Germinal center (tissue), 1 donor: ENCODE measurements at places on chromosomes 5 and 9.

- peak; percentile 48 for DNase-seq
These were observed 10.9 kb downstream of the AK1 start for GRCh38 chr9:127866535-127866934.

GRCh38 chr5:127844581-127845021 lies 141.4 kb downstream of the CCDC192 start:
- DNase-seq, result no peak

DNA sequence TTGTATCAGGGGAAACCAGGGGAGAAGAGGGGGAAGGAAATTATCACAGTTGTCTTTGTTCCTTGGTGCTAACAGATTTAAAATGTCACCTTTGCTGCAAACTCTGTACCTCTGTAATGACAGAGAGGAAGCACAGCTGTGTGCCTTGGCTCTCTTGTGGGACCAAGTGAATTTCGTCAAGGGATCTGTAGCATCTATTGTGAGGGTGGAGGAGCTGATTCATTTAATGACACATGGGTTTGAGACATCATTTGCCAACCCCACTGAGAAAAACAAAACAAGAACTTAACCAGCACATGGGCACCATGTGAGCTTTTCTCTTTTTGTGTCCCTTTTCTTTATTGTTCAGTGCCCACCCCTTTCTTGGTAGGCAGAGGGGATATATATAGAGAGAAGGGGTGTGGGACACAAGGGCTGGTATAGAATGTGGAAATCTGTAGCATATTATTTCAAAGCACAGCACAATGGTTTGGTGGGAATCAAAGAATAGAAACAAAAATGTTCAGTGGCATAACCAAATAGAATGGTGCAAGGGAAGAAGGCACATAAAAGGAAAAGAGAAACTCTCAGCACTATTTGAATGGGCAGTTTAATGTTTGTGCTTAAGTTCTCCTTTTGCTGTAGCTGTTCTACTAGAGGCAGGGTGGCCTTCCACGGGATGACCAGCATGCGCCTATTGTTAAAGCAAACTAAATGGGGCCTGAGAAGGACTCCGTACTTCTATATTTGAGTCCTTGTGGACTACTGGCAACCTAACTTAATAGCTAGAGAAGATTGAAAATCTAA lies 63.3 kb downstream of the LIX1 start:
- no peak for DNase-seq

GRCh38 chr5:69024241-69024651 lies 69.6 kb upstream of the SLC30A5 start:
- DNase-seq, result peak; percentile 38

- DNase-seq, result no peak
These were observed 403.5 kb downstream of the ZSWIM6 start for GRCh38 chr5:61735531-61735930.

- DNase-seq, result no peak
These were observed 114.8 kb downstream of the RGS3 start for GRCh38 chr9:113578279-113578865.

DNA sequence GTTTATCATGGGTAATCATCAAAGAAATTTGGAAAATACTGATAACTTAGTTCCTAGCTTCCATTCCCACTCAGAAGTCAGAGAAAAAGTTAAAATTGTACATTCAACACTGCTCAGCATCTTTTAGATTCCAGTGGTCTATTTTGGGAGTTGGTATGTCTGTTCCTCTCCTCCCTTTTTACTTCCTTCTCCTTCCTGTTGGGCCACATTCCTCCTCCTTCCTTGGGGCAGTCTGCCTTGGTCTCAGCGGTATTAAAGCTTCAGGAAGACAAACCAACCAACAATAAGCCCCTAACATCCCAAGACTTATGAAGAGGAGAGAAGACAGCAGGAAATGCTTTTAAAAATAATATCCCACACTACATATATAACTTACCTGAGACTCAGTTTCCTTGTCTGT lies 49.9 kb upstream of the SSBP2 start:
- DNase-seq, result no peak

DNA sequence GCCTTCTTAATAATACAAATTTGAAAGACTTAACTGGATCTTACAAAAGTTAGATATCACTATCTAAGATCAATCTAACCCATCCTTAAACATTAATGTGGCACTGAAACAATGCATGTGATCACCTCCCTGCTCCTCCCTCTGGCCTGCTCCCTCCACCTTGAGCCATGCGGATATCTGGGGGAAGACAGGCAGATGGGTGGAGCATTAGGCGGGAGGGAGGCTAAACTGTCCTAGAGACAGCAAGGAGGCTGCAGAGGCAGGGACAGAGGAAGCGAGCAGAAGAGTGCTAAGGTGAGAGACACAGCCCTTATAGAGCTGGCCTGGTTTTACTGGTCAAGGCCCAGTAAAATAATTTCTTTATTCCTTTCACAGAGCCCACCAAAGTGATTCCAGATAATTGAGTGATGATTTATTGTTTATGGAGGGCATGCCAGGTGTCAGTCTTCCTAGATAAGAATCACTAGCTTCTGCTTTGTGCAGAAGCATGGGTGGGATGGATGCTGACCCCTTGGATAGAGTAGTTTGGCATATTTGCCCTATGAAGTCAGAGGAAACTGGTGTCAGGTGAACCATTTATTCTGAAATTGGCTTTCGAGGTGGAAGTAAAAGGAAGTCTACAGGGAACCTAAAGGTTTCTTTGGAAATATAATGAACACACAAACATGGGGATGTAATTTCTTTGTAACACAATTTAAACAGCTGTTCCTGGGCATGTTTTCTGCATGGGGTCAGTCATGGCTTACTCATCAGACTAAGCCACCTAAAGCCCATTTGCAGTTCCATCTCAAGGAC lies 188.3 kb downstream of the GNAQ start:
- DNase-seq, result no peak

DNA sequence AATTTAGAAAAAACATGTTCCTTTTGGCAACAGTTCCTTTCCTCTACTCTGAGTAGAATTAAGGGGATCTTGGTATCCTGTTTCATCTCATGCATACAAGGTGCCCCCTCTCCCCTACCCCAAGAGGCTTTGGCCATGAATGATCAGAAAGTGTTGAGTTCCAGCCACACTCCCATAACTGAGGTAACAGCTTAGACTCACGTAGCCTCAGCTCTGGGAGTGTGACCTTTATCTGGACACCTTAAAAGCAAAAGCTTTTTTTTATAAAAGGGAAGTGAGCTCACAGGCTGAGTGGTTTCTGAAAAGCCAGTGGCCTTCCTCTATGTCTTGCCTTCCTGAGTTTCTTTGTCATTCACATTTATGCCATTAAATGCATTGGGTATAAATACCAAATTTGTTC lies 900 bp upstream of the HAVCR2 start:
- DNase-seq, result peak; percentile 26

- no peak for DNase-seq
These were observed 1058.5 kb upstream of the DMAC1 start for GRCh38 chr9:8857926-8858595.

- no peak for DNase-seq
These were observed 141.5 kb downstream of the GABRG2 start for GRCh38 chr5:162209005-162209605.

- peak; percentile 57 for DNase-seq
These were observed 14.2 kb upstream of the NRARP start for GRCh38 chr9:137316012-137316981.

DNA sequence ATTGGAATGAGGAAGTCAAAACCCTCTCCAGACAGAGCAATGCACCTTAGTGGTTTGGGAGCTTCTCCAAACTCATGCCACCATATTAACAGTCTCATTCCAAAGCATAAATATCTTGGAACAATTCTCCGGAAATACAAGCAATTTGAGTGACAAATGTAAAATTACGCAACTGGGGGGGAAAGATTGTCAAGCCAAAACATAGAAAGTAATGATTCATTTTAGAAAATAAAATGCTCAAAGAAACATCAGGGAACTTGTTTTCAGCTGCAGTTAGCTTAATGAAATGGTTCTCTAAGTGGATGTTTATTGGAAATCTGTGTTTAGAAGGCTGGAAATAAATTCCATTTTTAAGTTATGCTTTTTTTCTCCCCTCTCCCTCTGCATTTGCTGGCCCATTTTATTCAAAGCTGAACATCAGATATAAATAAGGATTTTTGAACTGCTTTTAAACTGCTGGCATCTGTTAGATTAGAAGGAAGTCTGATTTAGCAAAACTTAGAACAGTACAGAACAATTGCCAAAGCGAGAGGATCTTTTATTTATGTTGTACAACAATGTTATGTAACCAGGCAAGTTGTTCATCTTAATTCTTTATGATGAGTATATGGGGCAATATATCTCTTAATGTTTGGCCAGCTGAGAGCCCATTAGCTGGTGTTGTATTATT lies 551.9 kb downstream of the PRELID2 start:
- no peak for DNase-seq

DNA sequence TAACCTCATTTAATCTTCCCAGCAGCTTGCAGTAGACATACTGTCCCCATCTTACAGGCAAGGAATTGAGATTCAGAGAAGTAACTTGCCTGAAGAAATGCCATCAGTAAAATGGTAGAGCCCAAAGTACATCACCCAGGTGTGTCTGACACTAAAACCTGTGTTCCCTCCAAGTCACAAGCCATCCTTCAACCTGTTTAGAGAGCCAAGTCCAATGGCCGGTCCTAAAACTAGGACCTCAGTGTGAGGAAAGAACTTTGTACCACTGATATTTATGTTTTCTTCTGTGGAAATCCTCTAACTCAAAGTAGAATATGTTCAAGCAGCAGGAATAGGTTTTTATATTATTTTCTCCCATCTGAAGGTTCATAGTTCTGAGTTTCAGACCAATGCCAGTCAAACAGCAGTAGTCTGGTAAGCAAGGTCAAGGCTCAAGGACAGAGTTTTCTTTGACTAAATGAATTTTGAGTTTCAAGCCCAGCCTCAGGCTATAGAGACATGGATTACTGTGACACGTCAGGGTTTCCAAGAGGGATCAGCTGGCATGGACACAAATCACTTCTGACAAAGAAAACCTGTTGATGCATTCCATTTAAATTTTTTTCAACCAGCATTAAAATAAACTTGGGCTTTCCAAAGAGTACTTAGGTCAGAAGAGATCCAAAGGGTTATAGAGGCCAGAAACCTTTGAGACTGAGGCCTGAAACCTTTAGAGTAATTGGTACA lies 80.9 kb upstream of the PLPP6 start:
- no peak for DNase-seq

DNA sequence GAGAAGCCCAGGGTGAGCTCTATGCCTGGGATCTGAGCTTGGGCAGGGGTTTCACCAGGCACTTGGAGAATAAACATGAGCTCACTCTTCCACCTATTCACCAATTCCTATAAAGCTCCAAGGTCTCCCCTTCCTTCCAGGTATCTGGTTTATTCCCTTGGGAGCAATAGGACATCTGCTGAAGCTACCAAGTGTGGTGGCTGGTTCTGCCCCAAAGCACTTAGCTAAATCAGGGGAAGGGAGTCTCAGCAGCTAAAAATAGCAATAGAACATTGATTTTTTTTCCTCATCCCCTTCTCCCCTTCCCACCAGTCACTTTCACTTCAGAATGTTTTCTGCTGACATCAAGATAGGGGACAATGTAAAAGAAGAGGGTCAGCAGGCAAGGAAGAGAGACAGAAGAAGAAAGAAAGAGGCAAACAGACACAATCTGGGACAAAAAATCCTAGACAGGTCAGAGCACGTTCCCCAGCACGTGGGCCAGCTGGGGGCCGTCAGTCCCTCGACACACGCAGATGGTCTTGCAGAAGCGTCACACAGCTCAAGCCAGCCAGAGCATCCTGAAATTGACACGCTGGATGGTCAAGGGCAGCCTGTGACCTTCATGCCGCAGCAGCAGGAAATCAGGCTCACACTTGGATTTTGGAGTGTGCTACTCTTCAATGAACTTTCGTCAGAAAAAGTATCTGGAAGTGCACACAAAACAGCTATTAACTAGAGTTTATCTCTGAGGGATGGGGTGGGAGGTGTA lies 176.0 kb downstream of the ZNF608 start:
- DNase-seq, result no peak

DNA sequence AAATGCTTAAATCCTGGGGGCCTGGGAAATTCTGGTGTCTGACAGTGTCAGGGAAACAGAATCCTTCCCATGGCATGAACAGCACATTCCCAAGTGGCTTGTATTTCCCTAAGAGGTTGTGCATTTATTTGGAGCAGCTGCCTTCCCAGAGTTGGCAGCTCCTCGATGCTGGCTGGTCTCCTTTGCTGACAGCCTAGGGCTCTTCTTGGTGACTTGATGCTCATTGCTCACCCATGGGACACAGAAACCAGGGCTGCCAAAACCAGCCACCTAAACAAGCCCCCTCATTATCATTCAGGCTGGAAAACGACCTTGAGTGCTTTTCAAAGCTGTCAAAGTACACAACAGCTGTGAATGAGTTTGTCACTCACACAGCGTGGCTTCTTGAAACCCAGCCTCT lies 24.2 kb downstream of the ENHO start:
- no peak for DNase-seq

DNA sequence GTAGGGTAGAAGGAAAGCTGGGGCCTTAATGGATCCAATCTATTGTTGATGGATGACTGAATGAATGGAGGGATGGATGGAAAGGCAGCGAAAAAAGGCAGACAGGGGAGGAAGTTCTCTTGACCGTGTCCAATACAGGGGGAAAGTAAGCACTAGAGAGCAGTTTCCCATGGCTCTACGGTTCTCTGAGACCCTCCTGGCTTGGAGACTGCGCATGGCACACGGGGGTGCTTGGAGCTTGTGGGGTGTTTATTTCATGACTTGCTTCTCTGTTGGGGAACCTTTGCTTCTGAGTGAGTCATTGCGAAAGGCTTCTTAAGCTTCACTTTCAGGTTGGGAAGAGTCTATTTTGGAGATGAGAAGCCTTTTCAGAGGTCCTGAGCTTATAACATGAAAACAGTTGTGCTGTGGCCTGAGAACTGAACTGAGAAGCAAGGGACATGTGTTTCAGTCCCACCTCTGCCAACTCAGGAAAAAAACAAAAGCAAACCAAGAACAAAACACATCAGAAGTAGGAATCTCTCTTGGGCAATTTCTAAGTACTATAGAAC lies 12.8 kb upstream of the TEX48 start:
- no peak for DNase-seq

GRCh38 chr9:74773886-74774479 lies 113.7 kb downstream of the TRPM6 start:
- DNase-seq, result peak; percentile 53

GRCh38 chr5:169746147-169746694 lies 109.1 kb downstream of the DOCK2 start:
- no peak for DNase-seq

- DNase-seq, result no peak
These were observed 3.7 kb downstream of the CLTA start for GRCh38 chr9:36194326-36195000.

- no peak for DNase-seq
These were observed 99.3 kb downstream of the ACTBL2 start for GRCh38 chr5:57383093-57383861.

- no peak for DNase-seq
These were observed 70.0 kb downstream of the F2RL2 start for GRCh38 chr5:76553251-76553650.

GRCh38 chr5:110769000-110769681 lies 30.3 kb downstream of the SLC25A46 start:
- DNase-seq, result no peak

DNA sequence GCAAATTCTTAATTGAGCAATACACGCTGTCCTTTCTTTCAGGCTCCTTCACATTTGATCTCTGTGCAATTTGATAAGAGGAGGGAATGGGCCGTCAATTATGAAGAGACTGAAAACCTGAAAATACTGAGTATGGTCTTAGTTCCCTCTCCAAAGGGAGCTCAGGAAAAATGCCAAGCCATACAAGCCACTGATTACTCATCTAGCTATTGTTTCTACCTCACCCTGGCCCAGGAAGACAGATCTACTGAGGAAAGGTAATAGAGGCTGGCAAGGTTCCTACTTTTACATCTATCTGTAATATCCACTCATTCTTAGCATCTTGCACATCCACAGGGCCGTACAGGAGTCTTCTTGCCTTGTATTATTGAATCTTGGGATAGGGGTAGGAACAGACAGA lies 23.7 kb upstream of the TNC start:
- DNase-seq, result no peak
